ENCODE measurements at places on chromosomes 13 and 19. TPM values are rescaled to one million over a fixed set of nuclear protein-coding genes. Genes with fewer than 3 reads are reported as not detected.

GRCh38 chr19:4584670-4585460 lies 25.4 kb upstream of the SEMA6B start:
- DNase-seq: no peak

DNA sequence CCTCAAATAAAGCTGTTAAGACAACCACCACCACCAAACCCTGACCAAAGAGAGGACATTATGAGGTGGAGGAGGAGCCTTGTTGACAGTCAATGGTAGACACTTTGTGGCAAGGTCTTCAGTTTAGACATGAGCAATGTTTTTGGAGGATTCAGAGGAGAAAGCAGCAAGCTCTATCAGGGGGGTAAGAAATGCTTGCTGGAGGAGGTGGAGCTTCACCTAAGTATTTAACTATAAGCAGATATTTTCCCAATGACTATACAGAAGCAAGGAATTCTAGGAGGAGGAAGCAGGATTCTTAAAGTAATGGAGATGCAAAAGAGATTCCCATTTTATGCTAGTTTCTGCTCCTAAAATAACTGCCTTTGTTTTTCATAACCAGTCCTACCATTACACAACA lies 74.2 kb downstream of the TRPC4 start:
- no peak for DNase-seq

Gene KLK8
- not detected for total RNA-seq

Gene CYP2F1
- not detected for total RNA-seq
